NCI-H510A treated with DMSO at 0.1 percent for 48 hours (cell line): ENCODE measurements at places on chromosomes 3 and 15.

- DNase-seq, result no peak
Measured at GRCh38 chr15:66961407-66961884, 104.0 kb upstream of the SMAD3 start.

GRCh38 chr3:23035927-23036640 lies 167.0 kb upstream of the UBE2E2 start:
- no peak for DNase-seq

GRCh38 chr3:71121429-71122167 lies 461.9 kb downstream of the FOXP1 start:
- no peak for DNase-seq

DNA sequence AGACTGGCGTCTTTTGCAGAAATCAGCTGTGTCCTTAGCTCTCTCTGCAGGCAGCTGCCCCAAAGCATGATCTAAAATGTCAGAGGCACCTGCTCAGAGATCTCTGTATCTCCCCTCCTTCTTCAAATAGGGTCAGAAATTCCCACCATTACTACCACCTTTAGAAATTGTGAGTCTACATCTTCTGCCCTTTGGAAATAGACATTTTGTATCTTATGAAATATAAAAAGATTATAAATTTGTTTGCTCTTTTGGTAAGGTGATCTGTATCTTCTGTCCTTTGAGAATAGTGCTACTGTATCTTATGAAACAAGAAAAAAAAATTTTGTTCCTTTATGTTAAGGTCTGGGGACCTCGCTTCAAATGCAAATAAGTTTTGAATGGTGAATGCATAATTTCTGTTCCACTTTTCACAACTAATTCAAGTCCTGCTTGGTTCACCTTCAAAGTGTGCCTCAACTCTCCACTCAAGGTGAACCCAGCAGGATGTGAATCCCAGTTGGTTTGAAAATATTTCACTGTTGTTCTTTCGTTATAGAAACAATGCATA lies 28.3 kb upstream of the GPD1L start:
- no peak for DNase-seq

DNA sequence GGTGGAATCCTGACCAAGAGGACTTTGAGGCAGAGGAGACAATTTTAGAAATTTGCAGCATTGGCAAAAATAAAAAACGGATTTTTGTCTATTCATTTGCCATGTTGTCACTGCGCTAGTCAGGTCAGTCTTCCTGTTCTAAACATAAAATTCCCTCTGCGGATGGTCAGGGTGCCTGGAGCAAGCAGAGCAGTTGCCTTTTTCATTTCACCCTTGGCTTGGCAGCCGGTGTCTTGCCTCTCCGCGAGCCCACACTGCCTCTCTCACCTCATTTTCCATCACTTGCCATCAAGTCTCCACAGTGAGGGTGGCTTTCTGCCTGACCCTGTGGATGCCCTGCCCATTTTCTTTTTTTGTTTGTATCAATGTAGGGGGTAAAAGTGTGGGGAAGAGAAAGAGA lies 396.1 kb downstream of the LRTM1 start:
- no peak for DNase-seq

DNA sequence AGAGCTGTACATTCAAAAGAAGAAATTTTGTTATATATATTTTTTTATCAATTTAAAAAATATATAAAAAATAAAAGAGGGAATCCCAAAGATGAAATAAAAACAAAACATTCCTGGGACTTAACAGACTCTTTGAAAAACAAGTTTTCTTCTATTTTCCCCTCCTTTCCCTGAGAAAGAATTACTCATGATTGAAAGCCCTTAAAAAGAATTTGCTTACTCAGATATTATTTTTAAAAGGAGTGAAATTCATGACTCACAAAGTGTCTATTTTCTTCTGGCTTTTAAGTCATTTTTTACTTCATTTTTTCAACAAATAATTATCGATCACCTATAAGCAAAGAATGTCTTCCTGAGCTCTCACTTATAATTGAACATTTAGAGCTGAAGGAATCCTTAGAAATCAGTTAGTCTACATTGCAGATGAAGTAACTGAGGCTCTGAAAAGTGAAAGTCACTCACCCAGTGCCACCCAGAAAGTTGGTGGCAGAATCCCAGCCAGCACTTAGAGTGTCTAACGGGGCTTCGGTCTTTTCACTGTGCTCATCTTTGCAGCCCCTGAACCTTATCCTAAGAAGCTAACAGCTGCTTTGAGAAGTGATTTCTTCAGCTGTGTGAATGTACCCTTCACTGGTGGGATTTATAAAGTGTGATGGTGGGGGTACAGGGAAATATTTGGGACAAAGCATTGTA lies 42.5 kb upstream of the NUDT16 start:
- no peak for DNase-seq

DNA sequence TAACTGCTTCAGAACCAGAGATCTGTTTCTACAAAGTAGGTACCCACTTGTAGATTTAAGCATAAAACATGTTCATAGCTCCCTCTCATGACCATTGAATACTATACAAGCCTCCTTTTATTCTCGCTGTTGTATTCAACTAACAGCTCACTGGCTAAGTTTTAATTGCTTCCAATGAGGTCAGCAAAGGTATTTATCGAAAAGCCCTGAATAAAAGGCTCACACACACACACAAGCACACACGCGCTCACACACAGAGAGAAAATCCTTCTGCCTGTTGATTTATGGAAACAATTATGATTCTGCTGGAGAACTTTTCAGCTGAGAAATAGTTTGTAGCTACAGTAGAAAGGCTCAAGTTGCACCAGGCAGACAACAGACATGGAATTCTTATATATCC lies at the start of gene FGF7:
Gene FGF7 (plus strand): TSS at position 222 of the 400 bp plus-strand sequence. CDS start 1,056 bp downstream, outside the sequence.
- DNase-seq, result no peak

DNA sequence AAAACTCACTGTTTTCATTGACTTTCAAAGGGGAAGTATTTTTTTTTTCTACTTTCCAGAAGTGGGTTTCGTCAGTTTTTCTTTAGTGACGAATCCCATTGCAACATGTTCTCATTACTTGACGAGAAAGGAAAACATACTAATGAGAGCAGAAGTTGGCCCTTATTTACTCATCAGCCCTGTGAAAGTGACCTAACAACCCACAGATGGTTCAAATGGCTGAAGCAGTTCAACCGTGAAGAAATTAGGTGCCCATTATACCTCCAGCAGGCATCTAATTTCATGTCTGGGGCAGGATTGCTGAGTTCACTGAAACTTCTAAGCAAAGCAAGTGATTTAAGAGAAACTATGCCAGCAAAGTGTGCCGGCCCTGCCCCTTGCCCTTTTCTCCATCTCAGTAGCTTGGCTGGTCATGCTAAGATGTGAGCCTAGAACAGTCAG lies 9.0 kb downstream of the AQP9 start:
- DNase-seq, result peak; percentile 38

- DNase-seq, result no peak
Measured at GRCh38 chr3:167102071-167102470, 278.0 kb downstream of the ZBBX start.

- DNase-seq, result no peak
Measured at GRCh38 chr15:39792025-39792843, 9.6 kb upstream of the FSIP1 start.

- peak; percentile 41 for DNase-seq
Measured at GRCh38 chr15:60004009-60004845, at the start of gene FOXB1. TSS of gene FOXB1 (plus strand) at chr15:60004311. CDS start at chr15:60004964, 653 bp downstream.

DNA sequence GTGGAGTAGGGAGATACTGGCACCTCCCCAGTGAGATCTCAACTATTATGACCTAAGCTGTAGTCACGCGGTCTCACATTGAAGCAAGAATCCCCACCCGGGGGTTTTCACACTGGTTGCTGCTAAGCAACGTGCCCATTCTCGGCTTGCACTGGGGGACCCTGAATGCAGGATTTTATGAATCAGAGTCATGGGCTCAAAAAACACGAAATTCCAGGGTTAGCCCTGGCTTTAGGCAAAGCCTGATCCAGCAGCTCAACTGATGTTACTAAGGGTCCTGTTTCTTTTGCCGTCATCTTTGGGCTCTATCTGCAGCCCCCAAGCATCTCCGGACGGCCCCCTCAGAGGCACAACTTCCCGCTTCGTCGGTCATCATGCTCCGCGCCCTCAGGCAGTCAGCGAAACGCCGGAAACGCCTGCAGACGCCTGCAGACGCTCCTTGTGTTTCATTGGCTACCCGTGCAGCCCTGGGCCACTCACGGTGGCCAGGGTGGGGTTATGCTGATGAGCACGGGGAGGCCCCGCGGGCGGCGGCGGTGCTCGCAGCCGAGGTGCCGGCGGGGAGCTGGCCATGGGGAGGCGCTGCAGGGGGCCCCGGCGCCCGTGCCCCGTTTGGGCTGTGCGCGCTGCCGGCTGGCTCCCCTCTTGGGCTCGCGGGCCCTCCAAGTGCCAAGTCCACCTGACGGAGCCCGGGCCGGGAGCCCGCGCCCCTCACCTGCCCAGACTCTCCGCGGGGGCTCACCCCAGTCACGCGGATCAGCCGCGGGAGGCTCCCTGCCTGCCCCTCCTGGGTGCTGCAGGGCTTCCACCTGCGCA lies 25.8 kb downstream of the EFCC1 start:
- no peak for DNase-seq

DNA sequence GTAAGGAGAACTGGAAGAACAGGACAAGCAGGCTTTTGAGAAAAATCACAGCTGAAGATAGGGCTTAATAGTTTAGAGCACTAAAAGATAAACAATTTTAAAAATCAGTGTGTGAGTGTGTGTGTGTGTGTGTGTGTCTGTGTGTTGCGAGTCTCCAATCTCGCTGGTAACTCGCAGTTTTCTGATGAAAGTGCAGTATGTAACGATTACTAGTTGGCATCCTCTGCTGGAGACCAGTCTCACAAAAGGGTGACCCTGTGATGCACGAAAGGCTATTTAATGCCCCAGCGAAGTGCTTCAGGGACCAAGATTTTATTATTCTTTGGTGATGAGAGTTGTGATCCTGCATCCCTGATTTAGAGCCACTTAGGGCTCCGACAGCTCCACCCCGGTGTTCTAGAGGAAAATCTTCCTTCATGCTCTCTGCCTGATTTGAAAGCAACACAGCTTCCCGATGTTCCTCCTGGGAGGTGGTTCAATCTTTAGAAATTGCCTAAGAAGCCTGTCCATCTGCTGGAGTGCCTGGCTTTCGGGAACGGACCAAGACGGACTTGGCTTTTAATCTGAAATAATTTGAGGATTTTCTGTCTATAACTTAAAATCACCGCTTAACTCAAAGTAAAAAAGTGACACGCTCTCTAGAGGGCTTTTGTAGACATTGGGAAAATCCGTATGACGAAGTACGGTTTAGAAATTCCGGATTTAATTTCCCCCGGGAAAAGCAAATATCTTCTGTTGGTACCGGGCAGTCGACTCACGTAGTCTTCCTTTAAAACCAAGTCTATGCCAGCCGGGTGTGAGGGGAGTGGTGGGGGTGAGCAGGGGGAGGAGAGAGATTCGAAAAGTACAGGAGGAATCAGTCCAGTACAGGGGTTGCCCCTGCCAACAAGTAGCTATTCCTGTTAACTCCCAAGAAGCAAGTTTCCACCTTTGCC lies 1.1 kb upstream of the ALCAM start:
- DNase-seq, result peak; percentile 54

GRCh38 chr15:84955089-84955848 lies 26.4 kb upstream of the PDE8A start:
- peak; percentile 15 for DNase-seq

- no peak for DNase-seq
Measured at GRCh38 chr3:179750720-179751328, 98.0 kb downstream of the USP13 start.

GRCh38 chr3:58120075-58120812 lies 90.5 kb downstream of the DNASE1L3 start:
- no peak for DNase-seq
